ENCODE measurements at places on chromosomes 2 and 18.

DNA sequence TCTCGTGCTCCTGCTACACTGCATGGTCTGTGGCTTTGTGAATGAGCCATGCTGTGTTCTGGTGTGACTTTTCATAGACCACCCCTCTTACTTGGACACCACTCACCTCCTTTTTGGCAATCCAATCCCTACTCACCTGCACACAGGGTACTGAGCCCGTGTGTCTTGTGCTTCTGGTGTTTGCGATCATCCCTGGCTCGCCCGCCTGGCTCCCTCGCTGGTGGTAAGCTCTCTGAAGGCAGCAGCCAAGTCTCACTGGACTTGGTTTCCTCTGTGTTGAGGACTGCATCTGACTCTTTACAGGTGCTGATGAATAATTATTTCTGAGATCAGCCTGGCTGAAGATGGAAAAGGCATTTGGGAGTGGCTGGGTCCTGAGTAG is 276.8 kb downstream of the TSN start:
- no peak for DNase-seq

DNA sequence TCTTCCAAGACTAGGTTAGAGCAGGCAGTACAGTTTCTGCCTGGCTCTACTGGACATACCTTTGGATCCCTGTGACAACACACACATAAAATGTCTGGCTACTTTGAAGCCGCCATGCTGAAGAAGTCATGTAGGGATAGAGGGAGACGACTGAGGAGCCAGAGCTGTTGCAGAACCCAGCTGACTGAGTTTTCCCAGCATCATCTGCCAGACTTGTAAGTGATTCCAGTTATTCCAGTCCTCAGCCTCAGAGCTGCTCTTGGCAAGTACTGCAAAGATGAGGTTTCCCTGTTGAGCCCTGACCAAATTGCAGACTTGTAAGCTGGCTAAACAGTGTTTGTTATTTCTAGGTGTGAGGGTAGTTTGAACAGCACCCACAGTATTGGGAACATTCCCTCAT is 31.5 kb upstream of the TSPYL6 start:
- DNase-seq = no peak

DNA sequence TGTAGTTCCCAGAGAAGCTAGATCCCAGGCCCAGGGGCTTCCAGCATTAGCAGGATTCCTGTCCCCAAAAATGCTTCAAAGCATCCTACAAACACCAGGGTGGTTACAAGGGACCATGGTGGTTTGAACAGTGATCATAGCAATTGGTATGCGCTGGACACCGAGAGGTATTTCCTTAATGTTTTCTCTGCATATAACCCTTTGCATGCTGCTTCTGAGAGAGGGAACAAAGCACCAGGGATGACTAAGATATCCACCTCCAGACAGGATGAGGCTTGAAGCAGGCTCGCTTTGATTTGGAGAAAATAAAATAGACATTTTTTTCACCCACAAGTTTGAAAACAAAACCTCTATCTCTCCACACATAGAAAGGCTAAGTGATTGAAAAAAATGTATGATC is 50.5 kb upstream of the TSPYL6 start:
- DNase-seq = no peak

DNA sequence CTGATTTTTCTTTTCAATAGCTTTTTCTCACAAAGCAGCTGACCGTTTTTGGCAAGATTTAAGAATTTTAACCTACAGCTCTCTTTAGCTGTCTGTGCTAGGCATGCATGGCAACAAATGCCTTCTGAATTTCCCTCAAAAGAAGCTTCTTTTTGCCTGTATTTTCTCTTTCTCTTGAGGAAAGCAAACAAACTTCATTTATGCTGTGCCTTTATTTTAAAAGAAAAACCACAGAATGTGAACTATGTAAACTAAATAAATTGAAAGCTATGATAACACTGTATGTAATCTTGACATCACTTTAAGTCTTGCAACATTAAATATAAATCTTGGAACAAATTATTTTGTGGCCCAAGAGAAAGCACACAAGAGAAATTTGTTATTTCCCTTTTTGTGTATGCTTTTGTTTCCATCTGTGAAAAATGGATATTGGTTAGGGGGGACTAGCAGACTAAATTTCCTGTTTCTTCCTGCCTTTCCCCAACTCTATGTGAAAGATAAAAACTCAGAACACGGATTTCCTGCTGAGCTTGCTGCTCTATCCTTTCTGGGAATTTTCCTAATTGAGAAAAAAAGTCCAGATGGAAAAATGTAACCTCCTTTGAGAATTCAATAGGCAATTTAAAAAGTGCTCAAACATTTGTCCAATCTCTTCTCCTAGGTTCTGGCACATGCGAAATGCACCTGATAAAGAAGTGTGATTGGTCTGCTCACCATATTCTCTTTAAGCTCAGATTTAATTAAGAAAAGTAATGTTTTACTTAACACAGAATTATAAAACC is 20.9 kb upstream of the TFPI start:
- no peak for DNase-seq

- no peak for DNase-seq
These were observed 62.0 kb downstream of the IKZF2 start for GRCh38 chr2:213089438-213089837.

DNA sequence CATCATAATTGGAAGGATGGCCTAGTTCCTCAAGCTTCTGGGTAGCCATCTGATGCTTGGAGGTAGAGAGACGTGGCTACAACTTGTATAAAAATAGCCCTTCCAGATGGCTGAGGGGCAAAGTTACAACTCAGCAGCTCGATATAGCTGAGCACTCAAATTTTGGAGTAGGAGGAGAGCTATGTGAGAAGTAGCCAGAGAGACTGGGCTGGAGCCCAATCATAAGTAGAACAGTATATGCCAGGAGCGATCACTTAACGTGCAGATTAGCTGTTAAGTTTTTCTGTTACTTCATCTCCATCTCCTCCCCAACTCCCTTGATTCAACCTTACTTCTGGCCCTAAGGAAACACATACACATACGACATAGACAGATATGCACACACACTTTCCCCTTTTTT is 28.8 kb downstream of the CNRIP1 start:
- DNase-seq = no peak

- DNase-seq = no peak
These were observed 9.5 kb downstream of the SYT4 start for GRCh38 chr18:43267818-43268217.

DNA sequence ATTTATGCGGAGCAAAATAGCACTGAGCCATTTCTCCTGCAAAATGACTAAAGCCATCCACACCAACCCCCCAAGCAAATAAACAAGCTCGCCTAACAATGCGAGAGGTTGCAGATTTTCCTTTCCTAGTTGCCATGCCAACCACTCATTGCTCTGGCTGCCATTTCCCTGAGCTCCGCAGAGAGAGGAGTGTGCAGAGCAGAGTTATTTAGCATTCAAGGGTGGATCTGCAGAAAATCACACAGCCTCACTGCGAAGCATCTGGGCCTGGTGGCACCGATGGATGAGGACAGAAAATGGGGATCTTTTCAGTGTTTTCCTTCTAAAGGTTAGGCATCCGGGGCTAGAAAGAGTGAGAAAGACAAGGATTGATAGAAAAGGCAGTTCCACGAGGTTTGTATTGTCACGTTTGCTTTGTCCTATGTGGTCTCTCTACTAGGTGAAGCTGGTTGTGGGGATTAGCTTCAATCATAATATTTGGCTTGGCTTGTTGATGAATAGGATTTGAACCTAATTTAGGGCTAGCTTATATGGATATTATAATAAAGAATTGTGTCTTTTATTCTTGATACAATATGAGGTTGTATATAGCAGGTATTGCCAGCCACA is 110.2 kb upstream of the UNC80 start:
- DNase-seq = no peak

All from foreskin melanocyte (primary cell).